ENCODE measurements at places on chromosomes 11 and 22.

GRCh38 chr11:68741463-68741862 is 9.9 kb downstream of the TESMIN start:
- DNase-seq, result no peak

DNA sequence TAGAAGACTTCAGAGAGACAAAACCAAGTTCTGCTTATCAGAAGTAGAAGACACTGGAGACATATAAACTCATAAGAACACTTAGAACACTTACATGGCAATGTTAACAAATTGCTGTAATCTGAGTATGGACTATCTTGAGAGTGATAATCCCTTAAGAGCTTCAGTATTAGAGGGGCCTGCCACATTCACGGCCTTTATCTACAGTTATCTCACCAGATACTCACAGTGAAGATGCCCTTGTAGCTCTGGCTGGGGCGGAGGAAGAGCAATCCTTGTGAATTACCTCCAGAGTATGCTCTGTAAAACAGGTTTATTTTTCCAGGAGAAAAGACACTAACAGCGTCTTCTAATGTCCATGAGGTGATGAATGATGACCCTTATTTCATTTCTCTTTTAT is 762.8 kb downstream of the FAM181B start:
- DNase-seq, result no peak

- no peak for DNase-seq
Observed at GRCh38 chr11:19577976-19578619, 134.5 kb upstream of the NAV2 start.

GRCh38 chr11:123371506-123372297 is 58.4 kb upstream of the GRAMD1B start:
- no peak for DNase-seq

DNA sequence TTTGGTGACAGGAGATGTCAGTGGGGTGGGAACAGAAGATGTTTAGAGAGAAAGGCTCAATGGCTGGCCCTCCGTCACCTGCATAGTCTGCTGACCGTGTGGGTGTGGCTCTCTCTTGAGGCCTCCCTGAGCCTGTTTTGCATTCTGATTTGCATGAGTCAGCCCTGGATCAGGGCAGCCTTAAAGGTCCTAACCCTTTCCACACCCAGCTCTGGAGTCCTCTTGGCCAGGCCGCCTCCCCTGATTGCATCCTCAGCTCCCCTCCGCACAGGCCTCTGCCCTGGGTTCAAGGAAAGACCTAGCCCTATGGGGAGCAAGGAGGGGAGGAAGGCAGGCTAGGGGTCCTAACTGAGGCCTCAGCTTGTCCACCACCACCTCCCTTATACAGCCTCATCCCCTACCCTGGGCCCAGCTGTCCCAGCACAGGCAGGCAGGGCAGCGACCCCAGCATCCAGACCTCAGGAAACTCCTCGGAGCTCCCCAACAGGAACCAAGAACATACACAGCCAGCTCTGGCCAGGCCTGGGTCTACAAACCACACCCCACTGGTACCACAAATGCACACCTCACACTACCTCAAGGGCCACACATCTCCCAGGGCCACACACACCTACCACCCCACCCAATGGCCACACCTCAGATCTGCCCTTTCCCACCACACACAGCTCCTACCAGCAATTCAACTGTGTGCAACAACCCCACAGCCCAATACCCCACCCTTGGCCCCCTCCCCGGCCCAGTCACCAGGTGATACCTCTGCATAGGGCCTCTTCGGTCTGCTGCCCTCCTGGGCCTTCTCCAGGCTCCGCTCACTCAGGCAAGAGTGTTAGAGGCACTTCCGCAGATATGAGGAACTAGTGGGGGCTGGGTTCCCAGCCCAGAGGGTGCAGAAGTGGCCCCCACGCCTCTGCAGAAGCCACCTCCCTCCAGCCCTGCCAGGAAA is 13.7 kb downstream of the ARAP1 start:
- peak; percentile 79 for DNase-seq

GRCh38 chr22:47121791-47122190 is 359.3 kb downstream of the TBC1D22A start:
- DNase-seq, result no peak

DNA sequence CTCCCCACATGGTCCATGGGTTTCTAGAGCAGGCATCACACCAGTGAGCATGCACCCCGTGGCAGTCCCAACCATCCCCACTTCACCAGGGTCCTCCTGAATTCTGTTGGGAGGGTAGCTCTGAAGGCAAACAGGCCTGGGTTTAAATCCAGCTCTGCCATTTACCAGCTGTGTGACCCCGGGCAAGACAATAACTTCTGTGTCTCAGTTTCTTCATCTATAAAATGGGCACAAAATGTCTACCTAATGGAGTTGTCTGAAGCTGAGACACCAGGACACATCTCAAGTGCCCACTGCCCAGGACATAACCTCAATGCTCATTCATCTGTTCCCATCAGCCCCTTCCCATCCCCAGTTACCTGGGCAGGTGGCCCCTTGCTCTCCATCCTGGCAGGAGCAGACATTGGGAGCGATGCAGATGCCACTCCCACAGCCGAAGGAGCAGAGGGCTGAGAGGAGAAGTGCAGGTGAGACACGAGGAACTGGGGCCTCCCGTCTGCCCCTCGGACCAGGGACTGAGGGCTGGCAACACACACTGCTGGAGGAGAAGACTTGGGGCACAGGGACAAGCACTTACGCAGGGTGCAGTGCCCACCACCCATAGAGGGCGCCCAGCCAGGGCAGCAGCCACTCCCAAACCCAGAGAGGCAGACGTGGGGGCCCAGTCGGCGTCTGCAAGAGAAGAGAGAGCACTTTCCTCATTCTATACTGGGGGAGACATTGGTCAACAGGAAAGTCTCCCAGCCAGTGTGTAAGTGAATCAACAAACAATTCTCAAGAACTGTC is 4.0 kb downstream of the VWCE start:
- no peak for DNase-seq

DNA sequence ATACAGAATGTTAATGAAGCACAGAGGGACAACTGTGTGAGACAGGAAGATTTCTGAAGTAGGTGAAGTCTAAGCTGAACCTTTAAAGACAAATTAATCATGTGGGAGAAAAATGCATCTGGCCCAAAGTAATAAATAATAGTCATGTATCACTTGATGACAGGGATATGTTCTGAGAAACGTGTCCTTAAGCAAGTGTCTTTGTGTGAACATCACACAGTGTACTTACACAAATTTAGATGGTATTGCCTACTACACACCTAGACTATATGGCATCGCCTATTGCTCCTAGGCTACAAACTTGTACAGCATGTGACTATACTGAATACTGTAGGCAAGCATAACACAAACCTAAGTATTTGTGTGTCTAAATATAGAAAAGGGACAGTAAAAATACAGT is 112.6 kb downstream of the APOL5 start:
- no peak for DNase-seq

DNA sequence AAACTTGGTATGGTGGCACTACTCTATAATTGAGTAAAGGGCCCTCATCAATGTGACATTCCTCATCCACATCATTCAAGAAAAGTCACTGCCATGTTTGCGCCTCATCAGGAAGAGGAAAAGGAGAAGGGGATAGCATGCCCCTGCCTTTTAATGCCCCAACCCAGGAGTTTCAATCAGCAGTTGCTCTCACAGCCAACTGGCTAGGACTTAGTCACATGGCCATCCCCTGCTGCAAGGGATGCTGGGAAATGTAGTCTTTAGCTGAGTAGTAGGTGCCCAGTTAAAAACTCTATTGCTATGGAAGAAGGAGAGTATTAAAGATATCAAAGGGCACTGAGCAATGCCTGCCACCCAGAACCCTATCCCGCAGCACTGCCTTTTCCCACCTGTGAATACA is 10.9 kb upstream of the CCND1 start:
- DNase-seq, result no peak

GRCh38 chr22:31897842-31898805 is 46.2 kb upstream of the YWHAH start:
- DNase-seq, result no peak

DNA sequence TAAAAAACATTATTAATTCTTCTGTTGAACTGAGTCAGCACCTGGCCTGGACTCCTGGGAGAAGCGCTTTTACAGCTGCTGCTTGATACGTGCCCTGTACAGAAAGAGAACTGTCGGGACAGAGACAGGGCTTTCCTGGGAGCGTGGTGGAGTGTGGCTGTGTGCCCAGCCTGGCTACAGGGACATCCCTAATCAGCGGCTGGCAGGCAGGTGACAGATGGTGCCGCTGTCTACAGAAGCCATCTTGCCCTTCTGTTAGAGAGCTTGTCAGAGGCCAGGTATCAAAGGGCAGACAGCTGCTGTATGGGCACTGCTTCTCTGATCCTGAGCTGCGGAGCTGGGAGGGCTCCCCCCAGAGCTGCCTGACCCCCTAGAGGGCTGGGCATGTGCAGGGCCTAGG is 361.8 kb downstream of the TENM4 start:
- no peak for DNase-seq

DNA sequence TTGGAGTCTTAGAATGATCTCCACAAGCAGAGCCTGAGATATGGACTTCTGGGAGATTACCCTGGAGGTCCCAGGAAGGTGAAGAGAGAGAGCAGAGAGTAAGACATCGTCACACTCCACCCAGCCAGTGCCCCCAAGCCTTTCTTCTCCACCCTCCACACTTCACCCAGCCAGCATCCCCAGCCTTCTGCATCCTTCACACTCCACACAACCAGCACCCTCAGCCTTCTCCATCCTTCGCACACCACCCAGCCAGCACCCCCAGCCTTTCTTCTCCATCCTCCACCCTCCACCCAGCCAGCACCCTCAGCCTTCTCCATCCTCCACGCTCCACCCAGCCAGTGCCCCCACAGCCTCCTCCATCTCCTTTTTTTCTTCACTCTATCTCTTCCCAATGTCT is 603.9 kb upstream of the B3GAT1 start:
- DNase-seq, result no peak

- DNase-seq, result no peak
Observed at GRCh38 chr11:17571431-17572358, 24.6 kb downstream of the OTOG start.

GRCh38 chr11:34029176-34029575 is 22.4 kb upstream of the CAPRIN1 start:
- no peak for DNase-seq

- no peak for DNase-seq
Observed at GRCh38 chr11:68471360-68472340, 11.1 kb downstream of the PPP6R3 start.

DNA sequence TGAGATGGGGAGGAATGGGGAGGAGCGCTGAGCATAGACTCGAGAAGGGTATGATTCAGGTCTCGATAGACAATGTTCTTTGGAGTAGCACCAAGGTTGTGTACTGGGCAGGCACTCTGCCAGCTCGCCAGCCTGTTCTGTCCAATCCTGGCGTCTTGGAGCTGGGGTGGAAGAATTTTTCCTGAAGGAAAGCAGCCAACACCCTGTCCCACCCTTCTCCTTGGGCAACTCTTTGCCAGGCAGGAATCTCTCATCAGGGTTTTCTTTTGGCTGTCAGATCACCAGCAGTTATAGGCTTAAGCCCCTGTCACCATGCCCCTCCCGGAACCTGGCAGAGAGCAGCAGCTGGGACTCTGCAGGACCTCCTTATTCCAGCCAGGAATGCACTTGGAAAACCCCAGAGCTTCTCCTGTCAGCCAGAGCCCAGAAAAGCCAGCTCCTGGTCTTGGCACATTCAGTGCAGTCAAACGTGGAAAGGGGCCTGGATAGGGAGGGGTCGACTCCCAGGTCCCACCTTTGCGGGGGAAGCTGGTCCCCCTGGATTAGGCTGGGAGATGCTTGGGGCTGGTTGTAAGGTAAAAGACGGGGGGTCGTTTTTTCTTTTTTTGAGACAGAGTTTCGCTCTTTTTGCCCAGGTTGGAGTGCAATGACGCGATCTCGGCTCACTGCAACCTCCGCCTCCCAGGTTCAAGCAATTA is 14.4 kb upstream of the SPTBN2 start:
- DNase-seq, result no peak

DNA sequence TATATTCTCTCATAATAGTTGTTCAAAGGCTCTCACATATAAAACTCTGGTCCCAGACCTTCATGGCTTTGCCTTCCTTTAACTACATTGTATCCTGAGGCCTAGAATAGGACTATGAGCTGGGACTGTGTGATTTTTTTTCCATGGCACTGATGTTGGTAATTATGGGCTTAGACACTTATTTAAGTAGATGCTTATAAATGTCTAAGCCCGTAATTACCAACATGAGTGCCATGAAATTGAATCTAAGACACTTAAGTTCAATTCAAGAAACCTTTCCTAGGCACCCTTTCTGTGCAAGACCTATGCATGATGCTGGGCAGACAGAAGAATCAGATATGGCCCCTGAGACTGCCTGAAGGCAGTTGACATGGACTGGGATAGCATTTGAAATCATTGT is 63.0 kb downstream of the P4HA3 start:
- no peak for DNase-seq

GRCh38 chr11:75105462-75105925 is 8.8 kb upstream of the OR2AT4 start:
- no peak for DNase-seq

GRCh38 chr11:73376160-73376802 is at the start of gene RELT:
RELT (plus strand) TSS chr11:73376399; CDS start chr11:73389137, 12,738 bp downstream.
- DNase-seq, result peak; percentile 97

DNA sequence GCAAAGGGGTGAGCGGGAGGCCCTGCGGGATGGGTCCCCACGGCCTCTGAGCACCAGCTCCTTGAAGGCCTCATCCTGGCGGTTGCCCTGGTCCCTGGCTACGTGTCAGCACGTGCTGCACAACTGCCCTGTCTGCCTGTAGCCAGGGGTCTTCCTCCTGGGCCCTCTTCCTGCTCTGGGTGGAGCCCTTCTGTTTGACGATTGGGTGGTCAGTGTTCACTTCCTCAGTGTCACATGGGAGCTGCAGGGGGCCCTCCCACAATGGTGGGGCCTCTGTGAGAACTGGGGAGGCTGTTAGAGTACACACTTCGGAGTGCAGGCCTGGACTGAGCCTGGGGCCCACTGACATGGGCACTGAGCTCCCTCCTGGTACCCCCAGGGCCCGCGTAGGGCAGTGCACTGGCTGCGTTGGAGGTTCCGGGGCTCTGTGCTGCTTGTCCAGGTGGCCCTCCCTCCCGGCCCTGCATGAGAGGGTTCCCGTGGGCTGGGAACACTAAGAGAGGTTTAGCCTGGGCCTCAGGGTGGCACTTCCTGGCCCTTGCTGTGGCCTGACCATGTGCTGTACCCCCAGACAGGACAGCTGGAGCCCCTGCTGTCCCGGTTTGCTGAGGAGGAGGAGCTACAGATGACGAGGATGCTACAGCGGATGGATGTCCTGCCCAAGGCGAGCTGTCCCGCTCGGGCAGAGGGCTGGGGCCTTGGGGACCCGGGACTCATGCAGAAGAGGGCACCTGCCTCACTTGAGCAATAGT is 13.8 kb downstream of the DGCR6L start:
- no peak for DNase-seq

DNA sequence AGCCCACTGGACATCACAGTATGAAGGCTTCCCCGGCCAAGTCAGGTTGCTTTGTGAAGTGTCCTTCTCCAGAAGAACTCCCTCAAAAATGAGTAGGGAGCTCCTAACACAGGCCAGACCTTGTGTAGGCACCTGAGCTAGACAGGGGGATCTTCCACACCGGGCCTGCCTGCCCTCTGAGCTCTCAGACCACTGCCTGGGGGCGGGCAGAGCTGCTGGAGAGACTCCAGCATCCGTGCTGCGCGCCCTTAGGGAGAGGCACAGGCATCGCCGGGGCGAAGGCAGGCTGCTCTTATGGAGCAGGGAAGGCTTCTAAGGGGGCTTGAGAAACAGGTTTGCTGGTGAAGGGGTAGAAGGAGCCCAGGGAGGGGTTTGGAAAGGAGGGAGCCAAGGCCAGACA is 4.4 kb downstream of the KCNJ5 start:
- DNase-seq, result no peak

GRCh38 chr11:33237039-33237597 is 20.1 kb upstream of the HIPK3 start:
- DNase-seq, result no peak

GRCh38 chr11:13297917-13298356 is 20.3 kb downstream of the BMAL1 start:
- DNase-seq, result no peak
